ENCODE measurements at places on chromosomes 3 and 15.

DNA sequence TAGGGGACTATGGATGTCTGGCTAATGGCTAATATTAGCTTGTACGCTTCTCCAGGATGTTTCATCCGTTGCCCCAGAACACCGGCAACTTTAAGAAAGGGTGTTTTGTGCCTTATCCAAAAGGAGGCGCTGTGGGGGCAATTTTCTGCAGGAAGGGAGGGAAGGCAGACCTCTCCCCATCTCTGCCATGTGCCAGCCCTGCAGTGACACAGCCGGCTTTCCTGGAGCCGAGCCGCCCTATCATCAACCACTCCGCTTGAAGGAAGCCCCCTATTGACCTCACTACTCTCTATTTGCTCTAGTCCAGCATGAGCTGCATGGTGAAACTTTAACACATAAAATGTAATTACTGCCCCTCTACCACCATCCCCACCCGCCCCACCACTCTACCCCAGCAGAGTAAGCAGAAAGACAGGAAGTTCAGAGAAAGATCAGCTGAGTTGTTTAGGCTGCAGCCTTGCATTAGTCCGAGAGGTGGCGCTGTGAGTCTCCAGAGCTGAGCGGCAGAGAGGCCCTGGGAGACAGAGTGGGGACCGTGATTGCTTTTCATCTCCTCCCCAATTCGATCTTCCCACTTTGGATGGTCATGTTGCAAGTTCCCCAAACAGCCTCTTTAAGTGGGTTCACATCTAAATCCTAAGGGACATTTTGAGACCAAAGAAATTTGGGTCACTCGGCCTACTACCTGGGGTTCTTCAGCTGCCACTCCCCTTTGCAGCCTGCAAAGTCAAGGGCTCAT is 24.5 kb upstream of the RAD18 start:
- no peak for DNase-seq

- no peak for DNase-seq
These were observed 315.0 kb downstream of the OXSM start for GRCh38 chr3:26104851-26105251.

DNA sequence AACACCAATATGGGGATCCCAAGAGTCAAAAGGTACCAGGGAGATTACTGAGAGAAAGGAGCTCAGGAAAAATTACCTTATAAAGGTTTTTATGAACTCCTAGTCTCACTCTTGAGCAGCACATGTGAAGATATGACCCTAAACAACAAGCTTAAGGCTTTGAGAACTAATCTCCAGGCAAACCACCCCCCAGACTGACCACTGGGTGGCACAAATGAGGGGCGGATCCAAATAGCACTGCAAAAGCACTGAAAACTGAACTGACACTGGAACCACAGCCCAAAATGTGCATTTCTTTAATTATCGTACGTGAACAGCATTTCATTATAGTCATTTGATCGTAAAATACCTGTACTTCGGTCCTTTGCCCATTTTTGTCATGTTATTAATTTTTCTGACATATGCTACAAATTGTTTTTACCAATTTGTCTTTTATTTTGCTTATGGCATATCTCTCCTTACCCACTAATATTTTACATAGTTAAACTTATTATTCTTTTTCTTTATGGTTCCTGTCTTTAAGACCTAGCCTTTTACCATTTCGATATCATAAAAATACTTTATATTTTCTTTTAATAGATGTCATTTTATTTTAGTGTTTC is 31.5 kb upstream of the TFDP2 start:
- DNase-seq, result no peak

DNA sequence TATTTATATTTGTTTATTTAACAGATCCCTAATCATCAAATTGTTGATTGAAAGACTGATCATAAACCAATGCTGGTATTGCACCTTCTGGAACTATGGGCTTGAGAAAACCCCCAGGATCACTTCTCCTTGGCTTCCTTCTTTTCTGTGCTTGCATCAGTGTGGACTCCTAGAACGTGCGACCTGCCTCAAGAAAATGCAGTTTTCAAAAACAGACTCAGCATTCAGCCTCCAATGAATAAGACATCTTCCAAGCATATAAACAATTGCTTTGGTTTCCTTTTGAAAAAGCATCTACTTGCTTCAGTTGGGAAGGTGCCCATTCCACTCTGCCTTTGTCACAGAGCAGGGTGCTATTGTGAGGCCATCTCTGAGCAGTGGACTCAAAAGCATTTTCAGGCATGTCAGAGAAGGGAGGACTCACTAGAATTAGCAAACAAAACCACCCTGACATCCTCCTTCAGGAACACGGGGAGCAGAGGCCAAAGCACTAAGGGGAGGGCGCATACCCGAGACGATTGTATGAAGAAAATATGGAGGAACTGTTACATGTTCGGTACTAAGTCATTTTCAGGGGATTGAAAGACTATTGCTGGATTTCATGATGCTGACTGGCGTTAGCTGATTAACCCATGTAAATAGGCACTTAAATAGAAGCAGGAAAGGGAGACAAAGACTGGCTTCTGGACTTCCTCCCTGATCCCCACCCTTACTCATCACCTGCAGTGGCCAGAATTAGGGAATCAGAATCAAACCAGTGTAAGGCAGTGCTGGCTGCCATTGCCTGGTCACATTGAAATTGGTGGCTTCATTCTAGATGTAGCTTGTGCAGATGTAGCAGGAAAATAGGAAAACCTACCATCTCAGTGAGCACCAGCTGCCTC is 14.7 kb downstream of the THBS1 start:
- DNase-seq, result no peak

DNA sequence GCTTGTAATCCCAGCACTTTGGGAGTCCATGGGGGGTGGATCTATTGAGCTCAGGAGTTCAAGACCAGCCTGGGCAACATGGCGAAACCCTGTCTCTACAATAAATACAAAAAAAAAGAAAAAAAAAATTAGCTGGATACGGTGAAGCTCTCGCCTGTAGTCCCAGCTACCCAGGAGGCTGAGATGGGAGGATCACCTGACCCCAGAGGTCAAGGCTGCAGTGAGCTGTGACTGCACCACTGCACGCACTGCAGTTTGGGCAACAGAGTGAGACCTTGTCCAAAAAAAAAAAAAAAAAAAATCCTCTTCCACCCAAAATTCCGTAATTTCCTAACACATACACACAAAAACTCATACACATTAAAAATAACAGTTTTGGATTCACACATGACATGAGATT is 2.2 kb downstream of the ANO10 start:
- DNase-seq, result no peak

- no peak for DNase-seq
These were observed 13.0 kb upstream of the UPK1B start for GRCh38 chr3:119160361-119160760.

GRCh38 chr3:87488765-87489164 is 212.4 kb upstream of the POU1F1 start:
- DNase-seq, result no peak

DNA sequence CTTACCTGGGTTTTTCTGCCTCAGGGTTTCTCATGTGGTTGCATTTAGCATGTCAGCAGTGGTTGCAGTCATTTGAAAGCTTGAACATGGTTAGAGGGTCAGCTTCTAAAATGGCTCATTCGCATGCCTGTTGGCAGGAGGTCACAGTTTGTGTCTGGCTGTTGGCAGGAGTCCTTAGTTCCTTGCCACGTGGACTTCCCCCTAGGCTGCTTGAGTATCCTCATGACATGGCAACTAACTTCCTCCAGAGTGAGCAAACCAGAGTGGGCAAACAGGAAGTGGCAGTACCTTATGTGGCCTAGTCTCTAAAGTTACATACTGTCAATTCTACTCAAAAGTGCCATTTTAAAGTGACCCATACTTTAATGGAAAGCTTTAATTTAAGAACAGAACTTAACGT is 3.4 kb upstream of the UNC13C start:
- DNase-seq, result no peak

DNA sequence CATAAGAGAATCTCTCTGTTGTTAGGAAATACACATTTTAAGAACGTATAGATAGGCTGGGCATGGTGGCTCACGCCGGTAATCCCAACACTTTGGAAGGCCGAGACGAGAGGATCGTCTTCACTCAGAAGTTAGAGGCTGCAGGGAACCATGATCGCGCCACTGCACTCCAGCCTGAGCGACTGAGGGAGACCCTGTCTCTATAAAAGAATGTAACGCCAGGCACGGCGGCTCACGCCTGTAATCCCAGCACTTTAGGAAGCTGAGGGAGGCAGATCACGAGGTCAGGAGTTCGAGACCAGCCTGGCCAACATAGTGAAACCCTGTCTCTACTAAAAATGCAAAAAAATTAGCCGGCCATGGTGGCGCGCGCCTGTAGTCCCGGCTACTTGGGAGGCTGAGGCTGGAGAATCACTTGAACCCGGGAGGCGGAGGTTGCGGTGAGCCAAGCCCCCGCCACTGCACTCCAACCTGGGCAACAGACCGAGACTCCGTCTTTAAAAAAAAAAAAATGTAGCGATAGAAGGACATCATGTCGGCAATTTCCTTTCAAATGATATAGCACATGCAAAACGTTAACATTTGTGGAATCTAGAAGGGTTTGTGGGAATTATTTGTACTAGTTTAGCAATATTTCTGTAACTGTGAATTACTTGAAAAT is 730 bp upstream of the RPL14 start:
- DNase-seq, result no peak

Measured in stimulated activated CD8-positive, alpha-beta memory T cell treated with anti-CD3 and anti-CD28 coated beads, Interleukin-4, amount 100 ng/mL, for 4 hours (primary cell).